ENCODE measurements at places on chromosomes 1 and 21.
A peak's percentile ranks its signal among the peaks of the same experiment; 100 is the strongest.

GRCh38 chr21:36821032-36821299 lies 122.1 kb downstream of the SIM2 start:
- DNase-seq = no peak

GRCh38 chr1:221873673-221874072 lies 131.8 kb upstream of the DUSP10 start:
- DNase-seq = peak; percentile 5

- DNase-seq = no peak
Measured at GRCh38 chr1:23480187-23481025, 3.6 kb downstream of the ASAP3 start.

DNA sequence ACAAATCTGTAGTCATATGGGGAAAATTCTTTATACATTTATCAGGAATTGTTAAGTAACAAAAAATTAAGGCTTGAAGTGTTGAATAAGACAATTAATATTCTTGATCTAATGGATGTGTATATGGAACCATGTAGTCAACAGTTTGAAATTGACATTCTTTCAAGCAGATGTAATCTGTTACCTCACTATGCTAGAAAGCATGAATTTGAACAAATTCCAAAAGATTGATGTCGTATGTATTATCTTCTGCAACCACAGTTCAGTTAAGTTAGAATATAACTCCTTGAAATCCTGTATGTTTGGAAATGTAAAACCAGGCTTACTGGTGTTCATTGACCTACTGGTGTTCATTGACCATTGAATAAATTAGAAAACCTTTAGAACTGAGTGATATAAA lies 16.1 kb downstream of the CCDC18 start:
- no peak for DNase-seq

GRCh38 chr1:205451759-205452164 lies 4.1 kb downstream of the BLACAT1 start:
- DNase-seq = no peak

DNA sequence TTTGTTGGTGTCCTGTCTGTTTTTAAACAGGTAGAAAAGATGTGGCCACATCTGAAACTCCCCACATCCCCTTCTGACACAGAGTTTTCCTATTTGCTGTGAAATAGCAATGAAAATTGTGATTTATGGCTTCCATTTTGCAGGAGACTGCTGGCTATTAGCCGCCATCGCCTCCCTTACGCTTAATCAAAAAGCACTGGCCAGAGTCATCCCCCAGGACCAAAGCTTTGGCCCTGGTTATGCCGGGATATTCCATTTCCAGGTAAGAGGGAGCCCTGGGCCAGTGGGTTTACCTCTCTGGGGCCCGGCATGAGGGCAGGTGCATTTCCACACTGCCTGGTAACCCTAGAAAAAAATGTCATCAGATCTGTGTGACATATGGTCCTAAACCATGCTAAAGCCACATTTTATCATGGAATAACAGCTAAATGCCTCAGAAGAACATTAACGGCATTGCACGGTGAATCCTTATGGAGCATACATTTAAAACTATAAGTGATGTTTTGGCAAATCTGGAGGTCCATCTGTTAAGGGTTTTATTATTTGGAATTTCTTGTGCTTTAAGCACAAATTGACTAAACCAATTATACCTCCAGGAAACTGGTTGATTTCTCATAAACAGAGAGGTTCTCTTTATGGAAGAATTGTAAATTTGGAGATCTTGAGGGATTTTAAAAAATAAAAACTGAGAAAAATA lies 12.3 kb downstream of the CAPN9 start:
- no peak for DNase-seq

DNA sequence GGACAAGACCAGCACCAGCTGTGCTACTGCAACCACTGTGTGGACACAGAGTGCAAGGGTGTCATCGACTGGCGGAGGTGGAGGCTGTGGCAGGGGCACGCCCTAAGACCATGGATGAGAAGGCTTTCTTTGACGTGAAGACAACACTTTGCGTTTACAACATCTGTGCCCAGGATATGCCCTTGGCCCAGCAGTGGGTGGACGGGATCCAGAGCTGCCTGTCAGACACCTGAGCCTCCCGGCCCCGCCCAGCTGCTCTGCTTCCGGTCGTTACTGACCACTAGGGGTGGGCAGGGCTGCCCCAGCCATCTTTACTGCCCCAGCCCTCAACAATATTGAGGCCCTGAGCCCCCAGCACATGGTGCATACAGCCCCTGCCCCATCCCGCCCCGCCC lies 21.4 kb upstream of the NPPB start:
- no peak for DNase-seq

GRCh38 chr1:15928971-15929965 lies 46.6 kb downstream of the ZBTB17 start:
- DNase-seq = no peak

GRCh38 chr1:205766038-205766437 lies 9.2 kb downstream of the RAB29 start:
- DNase-seq = no peak

DNA sequence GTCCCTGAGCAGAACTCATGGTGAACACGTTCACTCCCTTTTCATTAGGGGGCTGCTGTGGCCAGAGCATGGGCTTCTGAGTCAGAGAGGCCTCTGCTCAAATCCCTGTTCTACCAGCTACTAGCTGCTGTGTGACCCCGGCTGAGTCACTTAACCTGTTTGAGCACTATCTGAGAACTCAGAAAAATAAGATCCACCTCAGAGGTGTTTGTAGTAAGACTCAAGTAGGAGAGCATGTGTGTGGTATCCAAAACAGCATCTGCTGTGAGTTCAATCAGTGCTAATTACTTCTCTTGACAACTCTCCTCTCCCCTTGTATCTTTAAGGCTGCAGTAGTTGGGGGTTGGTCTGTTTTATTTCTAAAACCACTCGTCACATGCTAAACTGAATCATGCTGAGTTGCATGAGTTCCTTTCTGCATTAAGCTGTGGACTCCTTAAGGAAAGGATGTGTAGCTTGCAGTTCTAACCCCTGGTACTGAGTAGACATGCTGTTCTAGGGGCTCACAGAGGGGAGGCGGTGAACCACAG lies 39.7 kb upstream of the JUN start:
- DNase-seq = no peak

DNA sequence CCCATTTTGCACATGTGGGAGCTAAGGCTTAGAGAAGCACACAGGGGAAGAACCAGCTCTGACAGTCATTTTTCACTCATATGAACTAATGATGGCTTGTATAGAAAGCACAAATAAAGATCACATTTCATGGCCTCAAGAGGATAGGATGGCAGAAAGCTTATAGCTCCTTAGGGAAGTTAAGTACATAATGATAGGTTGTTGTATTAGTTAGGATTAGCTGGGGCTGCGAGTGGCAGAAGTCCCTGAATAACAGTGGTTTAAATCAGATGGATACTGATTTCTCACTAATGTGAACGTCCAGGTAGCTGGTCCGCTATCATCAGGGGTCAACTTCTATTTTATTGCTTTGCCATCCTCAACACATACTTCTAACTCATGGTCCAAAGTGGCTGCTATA lies 284.0 kb downstream of the RPS6KC1 start:
- DNase-seq = no peak

GRCh38 chr1:7984811-7985210 lies 23.3 kb downstream of the PARK7 start:
- DNase-seq = no peak

DNA sequence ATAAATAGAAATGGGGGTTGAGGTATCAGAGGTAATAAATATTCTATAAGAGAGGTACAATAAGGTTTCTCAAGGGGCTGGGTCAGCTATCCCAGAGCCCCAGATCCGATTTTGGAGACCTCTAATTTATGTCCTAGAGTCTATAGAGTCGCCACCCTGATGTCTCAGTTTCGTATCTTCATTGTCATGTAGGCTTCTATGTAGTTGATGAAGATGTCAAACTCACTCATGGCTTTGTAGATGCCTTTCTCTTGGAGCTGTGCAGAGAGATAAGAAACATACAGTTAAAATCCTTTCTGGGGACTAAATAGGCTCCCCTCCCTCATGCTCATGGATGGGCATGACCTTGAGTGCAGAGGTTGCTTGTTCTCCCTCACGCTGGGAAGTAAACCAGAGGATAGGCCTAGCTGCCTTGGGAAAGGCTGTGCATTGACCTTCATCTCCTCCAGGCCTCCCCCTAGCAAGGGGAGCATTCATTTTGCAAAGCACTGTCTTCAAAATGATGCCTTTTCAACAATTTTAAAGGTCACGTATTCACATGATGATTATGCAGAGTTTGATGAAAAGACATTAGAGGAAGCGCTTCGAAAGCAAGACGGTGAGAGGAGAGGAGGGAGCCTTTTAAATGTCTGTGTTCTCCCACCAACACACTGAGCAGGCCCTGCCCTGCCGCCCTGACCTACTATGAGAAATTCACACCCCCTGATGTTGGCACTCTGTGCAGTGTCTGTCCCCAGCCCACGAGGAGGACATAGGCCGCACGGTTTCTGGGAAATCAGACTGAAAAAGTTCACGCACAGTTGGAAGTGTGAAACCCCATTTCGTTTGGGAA lies 1.9 kb upstream of the IL19 start:
- DNase-seq = no peak

- DNase-seq = no peak
Measured at GRCh38 chr21:25188677-25189079, 418.6 kb downstream of the MRPL39 start.

DNA sequence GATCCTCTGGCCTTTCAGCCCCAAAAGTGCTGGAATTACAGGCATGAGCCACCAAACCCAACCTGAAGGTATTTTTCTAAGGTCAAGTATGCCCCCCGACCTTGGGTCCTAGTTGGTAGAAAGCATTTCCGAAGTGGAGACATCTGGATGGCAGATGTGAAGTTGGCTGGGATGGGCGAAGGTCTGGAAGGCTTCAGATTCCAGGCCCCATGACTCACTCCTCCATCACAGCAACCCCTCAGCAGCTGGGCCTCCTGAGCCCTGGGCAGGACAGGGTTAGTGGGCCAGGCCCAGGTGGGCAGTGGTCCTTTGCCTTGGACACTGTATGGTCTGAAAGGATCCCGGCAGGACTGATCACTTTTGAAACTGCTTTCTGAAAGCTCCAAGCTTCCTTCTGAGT lies 23.3 kb downstream of the NAV1 start:
- DNase-seq = no peak

DNA sequence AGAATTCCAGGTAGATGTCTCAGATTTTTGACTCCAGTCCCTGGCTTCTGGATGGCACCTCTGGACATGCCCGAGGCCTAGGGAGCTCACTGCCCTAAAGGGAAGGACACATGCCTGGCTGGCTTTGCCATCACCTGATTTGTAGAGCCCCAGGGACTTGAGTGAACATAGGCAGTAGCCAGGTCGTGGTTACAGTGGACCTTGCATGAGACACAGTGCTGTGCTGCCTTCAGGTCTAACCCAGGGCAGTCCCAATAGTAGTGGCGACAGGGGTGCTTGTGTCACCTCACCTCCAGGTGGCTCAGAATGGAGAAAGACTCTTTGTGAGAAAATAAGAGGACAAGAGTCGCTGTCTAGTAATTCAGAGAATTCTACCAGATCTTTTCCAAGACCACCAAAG lies 166.7 kb downstream of the USP25 start:
- DNase-seq = no peak

- no peak for DNase-seq
Measured at GRCh38 chr1:39213511-39214002, 9.1 kb downstream of the MACF1 start.

DNA sequence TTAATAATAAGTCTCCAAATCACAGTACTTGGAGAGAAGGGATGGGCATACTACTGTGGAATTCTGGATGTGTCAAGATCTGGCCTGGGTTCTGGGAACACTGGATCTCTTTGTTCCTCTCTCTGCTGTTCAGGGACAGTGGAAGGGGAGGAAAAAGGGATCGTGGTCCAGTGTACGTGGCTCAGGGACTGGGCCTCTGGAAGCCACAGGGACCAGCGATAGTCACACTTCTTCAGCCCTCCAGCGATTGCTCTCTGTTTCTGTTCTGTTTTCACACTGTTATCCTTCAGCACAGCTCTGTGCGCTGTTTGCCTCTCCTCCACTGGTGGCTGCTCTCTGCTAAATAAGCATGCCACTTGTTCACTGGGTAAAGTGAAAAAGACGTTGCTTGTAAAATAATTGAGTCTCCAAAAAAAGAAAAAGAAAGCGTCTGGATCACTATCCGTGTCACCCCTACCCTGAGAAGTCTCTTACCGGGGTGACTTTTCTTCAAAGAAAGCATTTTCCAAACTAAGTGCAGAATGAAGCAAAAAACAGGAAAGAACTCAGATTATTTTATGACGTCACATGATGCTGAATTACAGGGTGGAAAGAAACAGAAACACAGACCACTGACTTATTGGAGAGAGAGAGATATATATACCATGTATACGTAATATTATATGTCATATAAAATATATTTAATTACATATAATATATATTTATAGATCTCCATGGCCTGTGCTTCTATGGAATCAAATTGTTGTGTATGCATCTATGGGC lies 279.4 kb downstream of the RGS7 start:
- DNase-seq = no peak

DNA sequence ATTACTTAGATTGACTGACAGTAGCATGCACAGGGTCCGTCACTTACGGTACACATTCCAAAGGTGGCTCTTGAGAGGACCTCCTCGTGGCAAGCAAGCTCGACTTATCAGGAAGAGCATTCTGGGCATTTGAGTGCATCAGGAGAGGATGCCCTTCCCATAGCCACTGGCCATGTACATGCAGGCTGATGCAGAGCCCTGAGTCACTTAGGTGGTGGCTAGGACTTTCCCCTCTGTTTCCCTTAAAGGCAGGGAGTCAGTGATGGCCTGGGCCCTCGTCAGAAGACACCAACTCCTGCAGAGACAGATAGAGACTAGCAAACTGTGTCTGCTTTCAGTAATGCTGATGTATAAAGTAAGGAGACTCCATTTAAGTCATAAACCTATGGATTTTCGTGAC lies 12.9 kb downstream of the EXO1 start:
- no peak for DNase-seq

Data from NB4 (cell line).